ENCODE measurements at places on chromosomes 5 and 9. TPM values are rescaled to one million over a fixed set of nuclear protein-coding genes. Genes with fewer than 3 reads are reported as not detected.

The SVEP1 gene
- 14.8 TPM for total RNA-seq

The TXNDC8 gene
- not detected for total RNA-seq

The C5orf34 gene
- 0.53 TPM for total RNA-seq

The PCDHAC2 gene
- 0.11 TPM for total RNA-seq

The FAM163B gene
- total RNA-seq: not detected

The LURAP1L gene
- total RNA-seq: 2.5 TPM

The SLC6A3 gene
- total RNA-seq: not detected

The MED7 gene
- total RNA-seq: 11.4 TPM

The DELE1 gene
- 65.5 TPM for total RNA-seq

The LHX3 gene
- not detected for total RNA-seq

The GTF2H2 gene
- total RNA-seq: 13.3 TPM

The EIF4EBP3 gene
- 116 TPM for total RNA-seq

The ARHGEF37 gene
- 9.0 TPM for total RNA-seq

The STPG3 gene
- total RNA-seq: not detected

The GPR150 gene
- not detected for total RNA-seq

The DBH gene
- total RNA-seq: not detected

The NUDCD2 gene
- total RNA-seq: 13.6 TPM

The GPX8 gene
- 3.4 TPM for total RNA-seq

The DIRAS2 gene
- not detected for total RNA-seq

The ALDOB gene
- not detected for total RNA-seq

The BARHL1 gene
- not detected for total RNA-seq

The CNTNAP3 gene
- total RNA-seq: 0.20 TPM

The PITX1 gene
- total RNA-seq: 42.7 TPM

The REEP2 gene
- 6.6 TPM for total RNA-seq

The ACOT12 gene
- total RNA-seq: not detected

The PCDHGB6 gene
- total RNA-seq: 3.5 TPM

The KYAT1 gene
- total RNA-seq: 8.9 TPM

The STKLD1 gene
- 0.32 TPM for total RNA-seq

The ANGPTL2 gene
- total RNA-seq: 12.6 TPM

The MAMDC2 gene
- 4.0 TPM for total RNA-seq

The RNF224 gene
- total RNA-seq: not detected

The WDR70 gene
- total RNA-seq: 26.0 TPM

The IL3 gene
- not detected for total RNA-seq

The CENPH gene
- total RNA-seq: 2.4 TPM

The IL13 gene
- not detected for total RNA-seq

The MORN5 gene
- total RNA-seq: not detected

The PCDHA4 gene
- 0.06 TPM for total RNA-seq

The SELENOP gene
- total RNA-seq: 96.6 TPM

The CCNO gene
- not detected for total RNA-seq

The SMU1 gene
- total RNA-seq: 16.5 TPM

The TRAF1 gene
- 0.84 TPM for total RNA-seq

The FOXD4L4 gene
- total RNA-seq: not detected

The CSF1R gene
- total RNA-seq: 15.0 TPM

The C1QTNF2 gene
- total RNA-seq: 1.8 TPM

The CNTFR gene
- 85.1 TPM for total RNA-seq

The BTNL8 gene
- total RNA-seq: not detected

The SPINK4 gene
- not detected for total RNA-seq

The UTP15 gene
- total RNA-seq: 17.3 TPM

Measured in psoas muscle (tissue), 8 donors.